ENCODE measurements at places on chromosomes 5 and 9. TPM values are rescaled to one million over a fixed set of nuclear protein-coding genes. Genes with fewer than 3 reads are reported as not detected.

- DNase-seq = no peak
These were observed 15.7 kb downstream of the GPBP1 start for GRCh38 chr5:57189515-57189914.

GRCh38 chr5:6448622-6449464 lies at the start of gene UBE2QL1:
Gene UBE2QL1 (plus strand): TSS chr5:6448859. CDS start chr5:6448894, 35 bp downstream.
- DNase-seq = no peak

The FOCAD gene
- 28.4 TPM for total RNA-seq

The TMEM174 gene
- total RNA-seq = not detected

The TLR4 gene
- 0.26 TPM for total RNA-seq
